ENCODE measurements at places on chromosomes 11 and 22. TPM values are rescaled to one million over a fixed set of nuclear protein-coding genes. Genes with fewer than 3 reads are reported as not detected.

Gene MS4A12
- not detected for total RNA-seq

DNA sequence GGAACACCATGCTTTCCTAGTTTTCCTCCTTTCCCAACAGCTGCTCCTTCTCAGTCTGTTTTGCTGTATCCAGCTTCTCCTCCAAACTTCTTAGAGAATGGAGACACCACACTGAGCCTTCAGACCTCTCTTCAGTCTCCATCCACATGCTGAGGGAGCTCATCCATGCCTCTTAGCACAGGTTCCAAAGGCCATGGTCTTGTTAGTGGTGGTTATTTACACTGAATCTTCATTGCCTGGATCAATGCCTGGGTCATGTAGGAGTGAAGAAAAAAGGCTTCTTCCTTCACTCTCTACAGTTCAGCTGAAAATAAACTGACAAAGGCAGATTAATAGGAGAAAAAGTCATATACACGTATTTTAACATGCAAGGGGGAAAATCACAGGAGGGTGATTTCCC, 3.1 kb upstream of the SAA4 start:
- no peak for DNase-seq

Gene FOSL1
- 1.9 TPM for total RNA-seq

DNA sequence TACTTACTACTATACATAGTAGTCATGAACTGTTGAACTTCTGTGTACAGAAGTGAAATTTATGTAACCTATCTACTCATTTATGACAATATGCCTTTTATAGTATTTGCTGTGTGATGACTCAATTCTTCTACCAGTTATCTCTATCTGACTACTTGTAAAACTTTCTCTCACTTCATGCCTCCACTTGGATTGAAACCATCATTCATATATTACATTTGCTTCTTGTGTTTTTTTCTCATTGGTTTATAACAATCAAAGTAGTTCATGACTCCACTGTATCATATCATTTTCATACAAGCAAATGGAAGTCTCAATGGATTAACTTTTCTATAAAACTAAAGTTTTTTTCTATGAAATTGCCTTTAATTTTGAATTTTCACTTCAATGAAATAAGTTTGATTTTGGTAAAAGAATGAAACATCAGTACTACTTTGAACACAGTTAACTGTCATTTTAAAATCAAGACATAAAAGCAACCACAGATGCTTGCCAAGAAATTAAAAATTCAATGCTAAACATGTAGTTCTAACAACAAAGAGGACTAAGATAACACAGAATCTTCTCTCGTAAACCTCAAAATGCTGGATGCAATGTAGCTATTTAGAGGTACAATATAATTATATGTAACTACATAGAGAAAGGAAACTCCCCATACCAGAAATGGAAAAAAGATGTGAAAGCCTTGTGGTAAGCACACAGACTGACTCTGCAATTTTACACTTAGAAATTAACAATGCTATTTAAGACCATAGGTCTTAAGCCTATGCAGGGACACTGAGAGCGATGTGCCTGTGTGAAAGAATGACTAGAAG, 27.6 kb upstream of the EXPH5 start:
- DNase-seq: no peak

Gene TMPRSS5
- total RNA-seq: 1.00 TPM

DNA sequence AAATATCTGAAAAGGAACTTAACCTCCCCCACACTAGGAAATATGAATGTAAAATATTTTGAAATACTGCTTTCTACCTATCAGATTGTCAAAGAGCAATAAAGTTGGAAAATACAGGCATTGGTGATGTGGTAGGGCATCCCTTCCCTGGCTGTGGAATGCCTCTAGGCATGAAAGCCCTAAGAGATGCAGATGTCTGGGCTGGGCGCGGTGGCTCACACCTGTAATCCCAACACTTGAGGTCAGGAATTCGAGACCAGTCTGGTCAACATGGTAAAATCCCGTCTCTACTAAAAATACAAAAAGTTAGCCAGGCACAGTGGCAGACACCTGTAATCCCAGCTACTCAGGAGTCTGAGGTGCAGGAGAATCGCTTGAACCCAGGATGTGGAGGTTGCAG, 22.0 kb downstream of the ARAP1 start:
- no peak for DNase-seq

DNA sequence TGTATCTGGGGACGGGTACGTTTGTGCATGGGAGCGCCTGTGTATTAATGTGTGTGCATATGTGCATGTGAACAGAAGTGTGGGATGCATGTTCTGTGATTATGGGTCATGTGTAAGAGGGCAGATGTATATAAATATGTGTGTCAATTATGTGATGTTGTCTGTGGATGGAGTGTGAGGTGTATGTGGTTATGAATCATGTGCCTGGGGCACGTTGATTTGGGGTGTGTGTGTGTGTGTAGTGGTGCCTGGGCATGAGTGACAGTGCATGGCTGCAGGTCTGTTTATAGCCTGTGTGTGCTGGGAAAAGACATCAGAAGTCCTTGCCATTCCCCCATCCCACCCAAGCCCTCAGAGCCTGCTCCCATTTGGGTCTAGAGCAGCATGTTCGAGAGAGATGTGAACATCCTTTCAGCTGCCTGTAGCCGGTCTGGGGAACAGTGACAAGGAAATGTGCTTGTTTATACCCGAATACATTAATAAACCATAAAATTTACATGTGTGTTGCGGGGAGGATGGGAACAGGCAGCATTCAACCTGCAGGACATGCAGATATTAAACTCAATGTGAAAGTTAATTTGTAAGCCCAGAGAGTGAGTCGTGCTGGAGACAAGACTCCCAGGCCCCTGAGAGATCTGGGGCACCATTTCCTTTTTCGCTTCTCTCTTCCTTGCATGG, 129.0 kb downstream of the NECTIN1 start:
- DNase-seq: no peak

Measured in activated naive CD8-positive, alpha-beta T cell treated with anti-CD3 and anti-CD28 coated beads, Interleukin-2, amount 10 ng/mL, durations not matched to agents 7 days and 5 days (primary cell).